GM03348 (cell line): ENCODE measurements at places on chromosomes 4 and X.

DNA sequence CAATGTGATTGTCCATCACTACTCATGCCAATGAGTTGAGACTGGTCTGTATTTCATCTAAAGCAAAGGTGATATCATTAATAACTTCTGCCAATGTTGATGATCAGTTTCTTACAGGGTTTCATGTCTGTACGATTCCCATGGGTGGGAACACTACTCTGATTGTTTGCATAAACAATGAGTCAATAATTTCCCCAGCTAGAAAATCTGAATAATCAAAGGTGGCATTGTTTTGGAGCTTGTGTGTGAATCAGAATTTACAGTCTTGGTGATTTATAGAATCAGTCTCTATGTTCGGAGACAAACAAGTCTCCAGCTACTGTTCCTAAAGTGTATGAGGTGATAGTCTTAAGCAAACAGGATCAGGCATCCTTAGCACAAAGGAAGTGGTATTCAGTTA is 35.5 kb upstream of the PARM1 start:
- DNase-seq, result no peak

- DNase-seq, result no peak
Measured at GRCh38 chr4:73865431-73866096, 3.6 kb upstream of the CXCL1 start.

- DNase-seq, result no peak
Measured at GRCh38 chrX:155031657-155032056, 5.0 kb downstream of the FUNDC2 start.

GRCh38 chr4:42348692-42349091 is 48.6 kb upstream of the SHISA3 start:
- DNase-seq, result no peak

GRCh38 chr4:39312816-39313215 is 53.3 kb downstream of the RFC1 start:
- DNase-seq, result no peak
